ENCODE measurements at places on chromosomes 2 and 18.

GRCh38 chr2:143088388-143088787 is 40.8 kb upstream of the ARHGAP15 start:
- DNase-seq = no peak

DNA sequence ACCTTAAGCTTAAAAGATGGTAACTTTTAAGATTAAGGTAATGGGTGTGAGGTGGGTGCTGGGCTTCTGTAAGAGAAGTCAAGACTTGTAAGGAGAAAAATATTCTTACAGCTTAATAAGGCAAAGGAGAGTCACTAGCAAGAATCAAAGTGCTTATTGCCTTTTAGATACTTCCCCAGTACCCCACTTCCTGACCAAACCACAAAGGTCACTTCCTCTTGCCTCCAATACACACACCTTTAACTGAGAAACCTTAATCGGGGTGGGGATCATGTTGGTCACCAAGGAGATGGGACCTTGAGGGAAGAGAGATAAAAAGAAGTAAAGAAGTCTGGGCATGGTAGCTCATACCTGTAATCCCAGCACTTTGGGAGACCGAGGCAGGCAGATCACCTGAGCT is 10.6 kb upstream of the ATG16L1 start:
- DNase-seq = no peak

GRCh38 chr2:58466804-58467203 is 225.7 kb upstream of the FANCL start:
- no peak for DNase-seq

DNA sequence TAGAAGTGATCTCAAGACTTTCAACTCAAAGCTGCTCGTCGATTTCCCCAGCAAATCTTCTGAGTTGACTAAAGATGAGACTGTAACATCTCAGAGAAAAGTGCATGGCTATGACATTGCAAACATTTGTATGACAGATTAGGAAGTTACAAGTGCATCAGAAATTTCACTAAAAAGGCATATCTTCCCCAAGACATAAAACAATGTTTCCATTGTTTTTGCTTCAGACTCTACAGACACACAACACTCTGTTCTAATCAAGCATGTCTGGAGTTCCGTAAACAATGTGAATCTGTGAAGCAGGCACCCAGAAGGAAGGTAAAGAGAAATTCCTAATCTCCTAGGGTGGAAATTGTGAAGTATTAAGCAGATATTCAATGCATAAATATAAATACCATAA is 144.6 kb upstream of the LYPD1 start:
- no peak for DNase-seq

- DNase-seq = no peak
Observed at GRCh38 chr2:37558623-37559022, 112.8 kb downstream of the CDC42EP3 start.

- no peak for DNase-seq
Observed at GRCh38 chr2:126664639-126665038, 8.7 kb downstream of the GYPC start.

- no peak for DNase-seq
Observed at GRCh38 chr18:76633588-76634269, 138.7 kb upstream of the ZNF516 start.

DNA sequence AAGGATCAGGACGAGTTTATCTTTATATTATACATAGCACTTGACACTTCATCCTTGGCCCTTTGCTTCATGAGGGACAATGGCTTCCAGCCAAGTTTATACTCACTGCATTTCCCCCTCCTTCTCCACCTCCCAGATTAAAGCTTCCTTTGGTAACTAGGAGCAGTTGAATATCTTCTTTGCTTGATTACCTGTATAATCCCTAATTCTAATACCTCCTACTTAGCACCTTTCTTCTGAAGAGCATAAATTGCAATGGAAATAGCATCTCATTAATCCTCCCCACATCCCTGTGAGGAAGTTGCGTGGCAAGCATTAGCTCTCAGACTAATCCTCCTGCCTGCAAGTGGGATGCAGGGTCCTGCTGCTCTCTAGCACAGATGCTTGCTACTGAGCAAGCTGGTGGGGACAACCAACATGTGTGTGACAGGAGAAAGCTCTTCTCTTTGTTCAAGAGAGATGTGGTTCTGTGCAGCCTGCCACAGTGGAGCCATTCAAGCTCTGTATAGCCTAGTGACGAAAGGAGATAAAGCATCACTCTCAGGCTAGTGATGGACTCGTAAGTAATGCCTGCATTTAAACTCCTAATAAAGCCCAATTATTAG is 19.1 kb downstream of the KLHL14 start:
- DNase-seq = no peak

- DNase-seq = no peak
Observed at GRCh38 chr18:75289761-75290160, 79.2 kb downstream of the TSHZ1 start.

GRCh38 chr2:27263287-27264252 is 723 bp upstream of the SLC30A3 start:
- DNase-seq = no peak

GRCh38 chr2:196108604-196109003 is 40.0 kb upstream of the DNAH7 start:
- no peak for DNase-seq

DNA sequence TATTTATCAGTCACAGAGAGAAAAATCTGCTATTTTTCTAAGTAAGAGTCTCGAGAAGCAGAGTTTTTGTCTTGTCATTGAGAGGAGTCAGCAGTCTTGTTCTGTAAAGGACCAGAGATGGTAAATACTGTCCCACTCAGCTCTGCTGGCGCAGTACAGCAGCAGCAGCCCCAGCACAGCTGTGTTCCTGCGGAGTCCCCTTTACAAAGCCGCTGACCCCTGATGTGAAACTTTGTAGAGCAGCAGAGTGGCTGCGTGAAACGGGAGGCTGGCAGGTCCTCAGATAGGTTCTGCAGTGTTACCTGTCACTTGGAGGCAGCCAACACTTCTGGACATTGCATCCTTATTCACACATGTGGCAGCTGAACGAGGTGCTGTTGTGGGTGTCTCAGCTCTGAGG is 45.2 kb downstream of the TMEM185B start:
- no peak for DNase-seq

DNA sequence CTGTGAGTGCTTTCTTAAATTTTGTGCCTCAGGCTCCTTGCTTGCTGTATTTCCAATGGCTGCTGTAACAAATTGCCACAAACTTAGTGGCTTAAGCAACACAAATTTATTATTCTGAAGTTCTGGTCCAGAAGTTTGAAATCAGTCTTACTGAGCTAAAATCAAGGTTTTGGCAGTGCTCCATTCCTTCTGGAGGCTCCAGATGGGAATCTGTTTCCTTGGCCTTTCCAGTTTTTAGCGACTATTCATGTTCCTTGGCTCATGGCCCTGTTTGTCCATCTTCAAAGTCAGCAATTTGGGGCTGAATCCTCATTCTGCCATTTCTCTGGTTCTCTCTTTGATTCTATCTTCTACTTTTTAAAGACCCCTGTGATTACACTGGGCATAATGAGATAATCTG is 31.8 kb downstream of the STRADB start:
- no peak for DNase-seq

GRCh38 chr2:162344617-162344950 is 652 bp downstream of the GCA start:
- DNase-seq = peak; percentile 43

- DNase-seq = no peak
Observed at GRCh38 chr2:69204654-69205053, 182.4 kb downstream of the GFPT1 start.

- no peak for DNase-seq
Observed at GRCh38 chr2:19686439-19686838, 215.3 kb downstream of the TTC32 start.

- no peak for DNase-seq
Observed at GRCh38 chr18:24321071-24321470, 76.6 kb downstream of the OSBPL1A start.

GRCh38 chr2:119112230-119112629 is 46.3 kb downstream of the C1QL2 start:
- no peak for DNase-seq

- DNase-seq = peak; percentile 24
Observed at GRCh38 chr2:220275454-220275853, 648.0 kb downstream of the SLC4A3 start.

- no peak for DNase-seq
Observed at GRCh38 chr2:164879901-164880535, 38.4 kb upstream of the COBLL1 start.

DNA sequence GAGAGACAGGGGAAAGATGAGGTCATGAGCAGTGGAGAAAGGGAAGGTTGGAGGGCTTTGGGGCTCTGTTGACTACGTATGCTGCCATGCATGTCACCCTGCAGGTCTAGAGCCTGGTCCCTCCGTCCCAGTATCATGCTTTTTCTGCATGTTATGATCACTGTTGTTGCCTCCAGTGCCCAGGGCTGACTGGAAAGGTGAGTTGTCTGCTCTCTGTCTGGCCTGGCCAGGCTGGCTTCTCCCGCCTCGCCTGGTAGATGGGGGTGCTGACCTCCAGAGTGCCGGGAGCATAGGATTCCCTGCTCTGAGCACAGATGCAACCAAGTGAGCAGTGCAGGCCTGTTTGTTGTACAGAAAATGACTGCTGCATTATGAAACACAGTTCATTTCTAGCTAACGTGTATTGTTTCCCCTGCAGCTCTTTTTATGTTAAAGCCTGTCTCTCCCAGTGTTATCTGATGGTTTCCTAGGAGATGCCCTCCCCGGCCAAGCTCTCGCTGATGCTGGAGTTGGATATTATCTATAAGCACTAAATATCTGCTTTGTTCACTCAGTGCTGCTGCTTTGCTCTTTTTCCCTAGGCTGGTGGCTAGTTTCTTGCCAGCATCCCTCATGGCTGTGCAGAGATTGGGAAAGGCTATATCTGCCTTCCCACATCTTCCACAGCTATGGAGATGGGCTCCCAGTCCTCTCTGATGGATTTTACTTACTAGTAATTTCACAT is 158.2 kb downstream of the TDRD15 start:
- DNase-seq = no peak

- DNase-seq = no peak
Observed at GRCh38 chr2:100856732-100857131, 36.8 kb downstream of the NPAS2 start.

- no peak for DNase-seq
Observed at GRCh38 chr2:174780191-174780840, 16.0 kb upstream of the CHRNA1 start.

GRCh38 chr18:51890762-51891161 is 449.2 kb upstream of the DCC start:
- DNase-seq = peak; percentile 93

DNA sequence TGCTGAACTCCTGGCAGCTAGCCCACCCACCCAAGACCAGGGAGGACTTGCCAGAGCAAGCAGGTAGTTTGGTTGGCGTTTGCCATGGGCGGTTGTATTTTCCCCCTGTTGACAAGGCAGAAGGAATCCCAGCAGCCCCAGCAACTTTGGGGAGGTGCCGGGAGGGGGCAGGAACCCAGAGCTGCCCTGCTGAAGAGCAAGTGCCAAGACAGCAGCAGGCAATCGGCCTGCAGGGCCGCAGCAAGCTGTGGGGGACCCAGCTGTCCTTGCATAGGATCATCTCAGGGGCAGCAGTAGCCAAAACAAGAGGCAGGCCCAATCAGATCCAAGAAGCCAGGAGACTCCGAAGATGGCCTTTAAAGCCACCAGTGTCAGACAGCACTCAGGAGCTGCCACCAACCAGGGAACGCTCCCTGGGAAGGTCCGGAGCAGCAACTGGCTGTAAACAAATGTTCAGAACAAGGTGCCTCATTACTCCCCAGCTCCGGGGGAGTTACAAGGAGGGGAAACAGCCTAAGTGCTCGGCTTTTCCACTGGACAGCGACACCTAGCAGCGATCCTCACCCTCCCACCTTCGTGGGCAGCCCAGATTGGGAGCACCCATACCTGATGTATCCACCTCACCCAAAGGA is 2.1 kb downstream of the ST8SIA5 start:
- DNase-seq = no peak

All from ACHN (cell line).